NCI-H1930 (cell line): ENCODE measurements at places on chromosomes 1 and 21.

- no peak for DNase-seq
Observed at GRCh38 chr21:33522953-33523349, 19.0 kb downstream of the GART start.

DNA sequence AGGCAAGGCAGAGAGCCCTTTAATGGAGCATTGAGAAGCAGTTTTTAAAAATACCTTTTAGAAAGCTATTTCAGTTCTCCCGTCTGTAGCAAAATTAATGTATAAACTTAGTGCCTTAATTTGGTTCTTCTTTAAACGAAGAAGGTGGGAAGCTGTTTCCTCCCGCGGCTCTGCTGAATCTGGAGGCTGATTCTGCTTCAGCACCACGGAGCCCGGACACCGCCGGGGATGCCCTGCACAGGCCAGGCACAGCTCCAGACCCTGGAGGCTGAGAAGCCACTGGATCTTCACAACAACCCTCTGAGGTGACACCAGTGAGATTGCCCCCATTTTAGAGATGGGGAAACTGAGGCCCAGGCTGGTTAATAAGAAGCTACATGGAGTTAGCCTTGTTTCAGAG, 175.8 kb upstream of the VAMP3 start:
- no peak for DNase-seq

DNA sequence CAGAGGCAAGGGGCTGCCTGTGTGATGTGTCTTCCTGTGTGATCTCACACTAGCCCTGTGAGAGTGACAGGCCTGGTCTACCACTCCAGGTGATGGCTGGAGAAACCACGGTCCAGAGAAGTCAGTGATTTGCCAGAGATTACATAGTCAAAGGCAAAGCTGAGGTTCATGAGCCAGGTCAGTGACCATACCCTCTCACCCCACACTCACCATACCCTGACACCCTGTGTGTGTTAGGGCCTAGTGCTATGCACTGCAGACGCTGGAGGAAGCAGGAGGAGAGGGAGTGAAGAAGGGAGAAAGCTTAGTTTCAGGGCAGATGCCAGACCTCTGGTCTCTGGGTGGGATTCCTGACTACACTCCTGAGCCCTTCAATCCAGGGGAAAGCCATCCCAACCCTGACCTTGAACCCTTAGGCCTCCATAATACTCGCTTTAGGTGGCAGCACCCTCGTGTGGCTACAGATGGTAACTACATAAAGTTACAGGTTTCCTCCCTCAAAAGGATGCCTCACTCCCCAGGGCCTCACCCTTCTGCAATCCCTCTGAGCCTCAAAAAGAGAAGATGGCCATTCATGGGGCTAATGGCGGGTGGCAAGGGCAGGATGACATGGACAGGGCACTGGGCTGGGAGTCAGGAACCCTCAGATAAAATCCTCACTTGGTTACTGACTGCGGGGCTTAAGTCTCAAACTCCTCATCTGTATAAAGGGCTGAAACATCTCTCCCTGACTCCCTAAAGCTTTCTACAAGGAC, 20.8 kb upstream of the SDC3 start:
- no peak for DNase-seq

DNA sequence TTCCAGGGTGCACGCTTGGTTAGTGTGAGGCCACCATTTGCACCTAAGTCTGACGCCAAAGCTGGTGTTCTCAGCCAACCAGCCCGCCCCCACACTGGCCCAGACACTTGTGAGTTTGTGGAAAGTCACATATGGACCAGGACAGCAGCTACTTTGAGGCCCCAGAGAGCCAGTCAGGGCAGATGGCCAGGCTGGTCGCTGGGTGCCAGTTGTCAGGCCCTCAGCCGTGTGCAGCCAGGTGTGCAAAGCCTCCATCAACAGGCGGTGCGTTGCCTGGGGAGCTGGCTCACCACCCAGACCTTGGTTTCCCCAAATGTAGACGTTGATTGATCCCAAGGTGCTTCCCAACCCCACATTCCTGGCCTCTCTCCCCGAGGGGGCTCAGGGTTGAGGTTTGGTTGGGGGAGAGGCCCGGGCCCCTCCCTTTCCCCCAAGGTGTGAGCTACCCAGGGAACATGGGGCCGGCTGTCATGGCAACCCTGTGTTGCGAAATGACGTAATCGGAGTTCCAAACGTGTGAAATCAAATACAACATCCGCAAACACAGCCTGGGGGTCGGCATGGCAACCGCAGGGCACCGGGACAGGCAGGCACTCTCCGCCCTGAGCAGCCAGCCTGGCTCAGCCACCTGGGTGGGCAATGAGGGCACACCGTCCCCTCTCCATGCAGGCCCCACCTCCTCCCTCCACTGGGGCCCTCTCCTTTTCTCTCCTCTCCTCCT, 42.2 kb upstream of the WNT4 start:
- DNase-seq: peak; percentile 33

GRCh38 chr1:32858136-32858535, 12.6 kb downstream of the FNDC5 start:
- DNase-seq: no peak

DNA sequence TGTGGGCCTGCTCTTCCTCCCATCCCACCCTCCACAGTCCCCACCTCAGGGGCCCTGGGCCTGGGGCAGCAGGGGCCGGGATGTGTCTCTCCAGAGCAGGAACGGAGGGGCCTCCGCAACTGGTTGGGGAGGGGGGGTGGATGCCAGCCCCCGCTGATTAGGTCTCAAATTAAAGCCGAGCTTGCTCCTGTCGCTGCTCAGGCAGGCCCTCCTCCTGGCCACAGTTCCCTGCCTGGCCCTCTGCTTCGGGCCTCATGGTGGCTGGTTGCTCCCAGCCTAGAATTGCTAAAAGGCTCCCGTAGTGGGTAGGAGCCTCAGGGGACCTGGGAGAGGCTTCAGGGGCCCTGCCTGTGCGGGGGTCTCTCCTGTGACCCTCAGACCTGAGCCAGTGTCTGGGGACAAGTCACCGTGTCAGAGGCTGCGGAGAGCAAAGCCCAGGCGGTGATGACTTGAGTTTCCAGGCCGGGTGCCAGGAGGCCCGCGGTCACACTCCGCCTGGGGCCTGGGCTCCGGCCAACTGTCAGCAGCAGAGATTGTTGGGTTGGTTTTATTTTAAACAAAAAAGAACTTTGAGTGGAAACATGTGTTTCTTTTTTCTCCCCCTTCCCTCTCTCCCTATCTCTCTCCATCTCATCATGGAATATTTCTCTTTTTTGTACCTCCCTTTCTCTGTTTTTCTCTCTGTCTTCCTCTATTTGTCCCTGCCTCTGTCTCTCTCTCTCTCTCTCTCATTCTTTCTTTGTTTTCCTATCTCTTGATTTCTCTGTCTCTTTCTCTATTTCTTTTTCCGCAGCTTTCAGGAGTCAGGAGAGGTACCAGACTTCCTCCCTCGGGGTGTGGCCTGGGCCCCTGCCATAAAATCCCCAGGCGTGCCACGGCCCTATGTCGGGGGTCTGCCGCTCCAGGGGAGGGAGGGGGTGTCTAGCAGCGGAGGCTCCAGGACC, 20.0 kb upstream of the EPHA2 start:
- no peak for DNase-seq

- no peak for DNase-seq
Observed at GRCh38 chr1:172531412-172532182, 1.4 kb upstream of the SUCO start.

- DNase-seq: no peak
Observed at GRCh38 chr1:43277116-43277876, 7.5 kb downstream of the TMEM125 start.

GRCh38 chr1:205920159-205920558, 23.1 kb downstream of the SLC26A9 start:
- DNase-seq: no peak

- no peak for DNase-seq
Observed at GRCh38 chr1:32878637-32879041, 7.7 kb upstream of the HPCA start.

DNA sequence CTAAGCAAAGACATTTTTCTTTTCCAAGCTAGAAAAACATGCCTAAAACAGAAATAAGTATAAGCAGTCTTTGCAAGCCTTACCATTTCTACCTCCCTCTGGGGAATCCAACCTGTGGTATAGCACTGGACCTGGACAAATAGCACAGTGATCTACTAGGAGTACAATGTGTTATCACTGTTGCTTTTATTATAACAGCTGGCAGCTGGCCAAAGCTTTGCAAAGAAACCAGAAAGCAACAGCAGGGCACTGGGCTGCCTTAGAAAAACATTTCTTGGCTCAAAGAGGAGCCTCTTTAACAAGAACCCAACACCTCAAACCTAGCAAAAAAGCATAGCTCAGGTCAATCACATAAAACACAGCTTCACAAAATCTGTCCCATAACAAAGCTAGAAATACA, 294.5 kb upstream of the GREM2 start:
- no peak for DNase-seq

DNA sequence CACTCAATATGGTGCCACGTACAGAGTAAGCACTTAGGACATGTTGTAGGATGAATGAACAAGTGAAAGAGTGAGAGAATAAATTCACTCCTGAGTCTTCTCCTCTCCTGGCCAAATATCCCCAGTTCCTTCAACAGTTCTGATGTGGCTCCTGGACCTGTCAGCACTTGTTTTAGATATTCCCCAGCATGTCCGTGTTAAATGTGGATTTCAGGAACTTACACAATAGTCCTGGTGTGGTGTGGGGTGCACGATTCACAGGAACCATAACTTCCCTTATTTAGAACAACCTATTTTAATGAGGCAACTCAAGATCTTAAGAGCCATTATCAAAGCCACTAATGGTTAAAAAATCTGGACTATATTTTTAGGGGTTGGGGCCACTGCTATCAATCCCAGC, 39.0 kb upstream of the MYSM1 start:
- no peak for DNase-seq

DNA sequence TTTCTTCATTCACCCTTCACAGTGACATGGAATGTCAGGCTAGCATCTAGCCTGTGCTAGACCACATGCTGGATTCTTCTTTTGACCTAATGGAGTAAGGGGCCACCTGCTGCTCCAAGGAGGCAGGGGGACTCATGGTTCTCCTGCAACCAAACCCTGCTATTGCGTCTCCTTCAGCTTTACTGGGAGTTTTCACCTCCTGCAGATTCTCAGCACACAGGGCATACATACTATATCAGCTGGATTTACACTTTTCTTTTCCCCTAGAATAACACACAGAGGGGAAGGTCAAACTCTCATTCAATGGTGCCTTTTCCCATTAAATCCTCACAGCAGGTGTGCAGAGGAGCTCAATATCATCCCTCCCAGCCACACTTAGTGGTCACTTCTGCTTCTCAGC, 16.6 kb upstream of the AK5 start:
- DNase-seq: no peak

DNA sequence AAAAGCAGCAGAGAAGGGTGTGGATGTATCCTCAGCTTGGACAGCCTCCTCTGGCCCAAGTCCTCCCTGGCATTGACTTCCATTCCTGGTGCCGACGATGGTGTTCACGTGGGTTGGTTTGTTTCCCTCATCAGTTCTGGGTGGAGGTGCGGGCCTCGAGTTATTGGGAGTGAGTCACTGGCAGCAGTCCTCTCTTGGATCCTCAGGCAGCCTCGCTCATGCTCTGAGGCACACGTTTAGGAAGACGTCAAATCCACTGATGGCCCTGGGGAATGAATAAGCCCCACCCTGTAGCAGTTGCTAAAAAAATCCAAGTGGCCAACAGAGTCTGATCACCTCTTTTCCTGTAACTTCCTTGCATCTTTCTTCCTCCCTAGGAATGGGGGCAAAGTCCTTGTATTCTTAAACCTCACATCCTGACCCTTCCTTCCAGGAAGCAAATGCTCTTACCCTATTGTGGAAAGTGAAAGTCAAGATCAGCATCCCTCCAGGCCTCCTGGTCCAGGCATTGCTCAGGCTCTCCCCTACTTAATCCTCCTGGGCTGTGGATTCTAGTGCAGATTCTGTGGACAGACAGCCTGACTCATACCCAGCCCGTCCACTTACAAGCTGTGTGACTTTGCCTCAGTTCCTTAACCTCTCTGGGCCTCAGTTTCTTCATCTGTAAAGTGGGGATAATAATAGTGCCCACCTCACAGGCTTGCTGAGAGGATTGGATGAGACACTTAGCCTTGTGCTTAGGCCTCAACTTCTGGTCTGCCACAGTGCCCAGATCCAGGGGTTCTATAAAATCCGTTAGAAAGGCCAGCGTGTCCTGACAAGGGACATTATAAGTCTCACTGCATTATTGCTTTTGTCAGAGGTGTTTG, 111.1 kb downstream of the TLR5 start:
- no peak for DNase-seq

DNA sequence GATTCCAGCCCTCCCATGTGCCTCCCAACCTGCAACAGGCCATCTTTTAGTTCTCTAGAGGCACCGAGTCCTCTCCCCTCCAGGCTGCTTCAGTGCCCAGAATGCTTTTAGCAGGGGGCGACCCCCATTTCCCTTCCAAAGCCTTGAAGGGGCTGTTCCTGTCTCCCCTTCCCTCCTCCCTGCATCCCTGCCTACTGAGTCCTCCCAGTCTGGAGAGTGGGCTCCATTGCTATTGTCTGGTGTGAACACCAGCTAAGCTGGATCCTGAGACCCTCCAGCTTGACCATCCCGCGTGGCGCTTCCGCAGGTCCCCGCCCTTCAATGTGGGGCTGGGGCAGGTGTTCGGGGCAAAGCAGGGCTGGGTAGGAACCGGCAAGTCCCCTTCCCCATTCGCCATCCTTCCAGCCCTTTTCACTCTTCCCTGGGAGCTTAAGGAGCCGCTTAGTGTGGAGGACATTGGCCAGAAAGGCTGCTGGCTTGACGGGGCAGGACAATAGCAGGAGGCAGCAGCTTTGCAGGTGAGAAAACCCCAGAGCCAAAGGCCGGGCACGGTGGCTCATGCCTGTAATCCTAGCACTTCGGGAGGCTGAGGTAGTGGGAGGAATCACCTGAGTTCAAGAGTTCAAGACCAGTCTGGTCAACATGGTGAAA, 32.2 kb downstream of the PADI6 start:
- no peak for DNase-seq

DNA sequence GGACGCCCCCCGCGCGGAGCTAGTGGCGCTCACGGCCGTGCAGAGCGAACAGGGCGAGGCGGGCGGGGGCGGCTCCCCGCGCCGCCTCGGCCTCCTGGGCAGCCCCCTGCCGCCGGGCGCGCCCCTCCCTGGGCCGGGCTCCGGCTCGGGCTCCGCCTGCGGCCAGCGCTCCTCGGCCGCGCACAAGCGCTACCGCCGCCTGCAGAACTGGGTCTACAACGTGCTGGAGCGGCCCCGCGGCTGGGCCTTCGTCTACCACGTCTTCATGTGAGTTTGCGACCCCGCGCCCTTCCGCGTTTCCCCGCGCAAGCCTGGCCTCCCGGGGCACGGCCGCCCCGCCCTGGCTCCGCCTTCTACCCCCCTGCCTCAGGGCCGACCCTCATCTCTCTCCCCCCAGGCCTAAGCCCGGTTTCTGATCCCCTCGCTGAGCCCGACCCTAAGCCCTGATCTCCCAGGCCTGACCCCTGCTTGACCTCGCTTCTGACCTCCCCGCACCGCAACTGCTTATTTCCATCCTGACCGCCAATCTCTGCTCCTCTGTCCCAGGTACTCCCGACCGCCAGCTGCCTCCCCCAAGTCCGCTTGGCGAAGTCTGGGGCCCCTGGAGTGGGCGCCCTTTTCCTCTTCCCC, 669 bp downstream of the KCNQ4 start:
- no peak for DNase-seq

- DNase-seq: no peak
Observed at GRCh38 chr21:38794978-38795377, 10.8 kb upstream of the ETS2 start.

GRCh38 chr1:181383695-181384094, 99.6 kb upstream of the CACNA1E start:
- no peak for DNase-seq
